ENCODE measurements at places on chromosomes 13 and 19.

DNA sequence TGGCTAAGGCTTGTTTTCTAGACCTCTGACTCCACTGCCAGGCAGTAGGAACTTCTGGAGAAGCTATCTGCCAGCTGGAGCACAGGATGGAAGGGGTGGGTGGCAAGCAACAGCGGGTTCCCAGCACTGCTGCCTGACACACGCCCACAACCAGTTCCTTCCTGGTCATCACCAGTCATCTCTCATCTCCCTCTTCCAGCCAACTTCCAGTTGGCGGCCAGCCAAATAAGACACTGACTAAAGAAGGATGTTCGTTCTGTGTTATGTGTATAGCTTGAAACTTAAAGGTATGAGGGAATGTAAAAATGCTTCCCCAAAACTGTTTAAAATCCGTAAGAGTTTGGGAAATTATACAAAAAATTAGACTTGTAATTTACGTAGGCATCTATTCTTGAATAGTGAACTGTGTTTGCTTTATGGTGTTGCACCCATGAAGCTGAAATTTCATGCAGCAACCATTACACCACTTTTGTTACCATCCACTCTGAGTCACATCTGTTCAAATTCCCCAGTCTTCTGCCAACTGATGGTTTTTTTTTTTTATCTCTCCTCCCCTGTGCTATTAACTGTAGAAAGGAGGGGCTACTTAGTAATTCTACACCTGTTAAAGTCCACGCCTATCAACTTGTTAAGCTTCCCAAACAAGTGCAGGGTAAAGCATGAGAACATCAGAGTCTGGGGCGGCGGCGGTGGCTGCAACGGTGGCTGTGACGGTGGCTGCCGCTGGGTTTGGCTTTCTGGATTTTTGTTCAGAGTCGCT is 86.2 kb upstream of the FRY start:
- DNase-seq: peak; percentile 94

DNA sequence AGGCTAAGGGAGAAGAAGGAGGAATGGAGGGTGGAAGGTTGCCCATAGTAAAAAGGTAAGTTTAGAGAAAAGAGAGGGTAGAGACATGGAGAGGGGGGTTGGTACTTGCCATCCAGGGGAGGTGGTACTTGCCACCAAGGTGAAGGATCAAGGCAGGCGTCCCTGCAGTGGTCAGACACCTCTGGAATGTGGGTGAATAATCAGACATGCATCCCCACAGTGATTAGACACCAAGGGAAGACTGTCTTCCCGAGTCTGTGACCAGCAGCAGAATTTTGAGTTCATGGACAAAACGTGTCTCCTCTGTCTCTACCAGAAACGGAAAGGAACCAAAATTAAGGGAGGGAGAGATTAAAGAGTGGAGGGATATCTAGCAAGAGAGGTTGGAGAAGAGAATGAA is 27.1 kb upstream of the IGFL1 start:
- no peak for DNase-seq

GRCh38 chr13:102768909-102769308 is 4.7 kb downstream of the TEX30 start:
- DNase-seq: no peak

- DNase-seq: no peak
Observed at GRCh38 chr19:17116996-17117702, 41.6 kb downstream of the MYO9B start.

All from suppressor macrophage treated with lipopolysaccharide for 1 hour (primary cell).